Choroid plexus epithelial cell (primary cell): ENCODE measurements at places on chromosomes 3 and 15.
A peak's percentile ranks its signal among the peaks of the same experiment; 100 is the strongest.

DNA sequence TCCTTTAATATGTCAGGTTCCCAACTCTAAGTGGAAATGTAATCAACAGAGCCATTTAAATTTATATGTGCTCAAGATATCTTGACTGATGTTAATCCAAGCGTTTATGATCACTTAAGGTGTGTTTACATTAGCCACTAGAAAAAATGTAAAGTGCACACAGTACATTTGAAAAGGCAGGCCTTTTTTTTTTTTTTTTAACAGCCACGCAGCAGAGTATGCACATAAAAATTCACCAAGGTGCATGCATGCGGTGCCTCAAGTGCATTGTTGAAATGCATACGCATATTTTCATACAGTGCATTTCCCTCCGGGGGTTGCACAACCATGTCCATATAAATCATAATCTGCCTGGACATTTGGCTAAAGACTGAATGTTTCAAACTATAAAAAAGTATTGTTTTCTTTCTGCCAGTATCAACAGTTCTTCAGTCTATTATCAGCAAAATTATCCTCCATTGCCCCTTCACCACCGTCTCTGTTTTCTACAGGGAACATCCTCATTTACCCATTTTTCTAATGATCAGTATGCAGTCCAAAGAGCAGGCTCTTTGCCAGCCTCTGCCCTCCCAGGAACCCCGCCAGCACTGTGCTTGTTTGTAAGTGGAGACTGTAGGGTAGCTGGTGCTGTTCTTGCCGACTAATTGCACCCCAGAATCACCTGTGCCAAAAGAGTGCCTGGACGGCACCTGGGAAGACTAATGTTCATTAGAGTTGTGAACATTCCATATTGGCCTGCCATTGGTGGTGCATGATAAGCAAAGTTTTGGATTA, 611.2 kb upstream of the CFAP20DC start:
- no peak for DNase-seq

GRCh38 chr15:89125088-89125826, 37.0 kb downstream of the ABHD2 start:
- DNase-seq, result no peak

DNA sequence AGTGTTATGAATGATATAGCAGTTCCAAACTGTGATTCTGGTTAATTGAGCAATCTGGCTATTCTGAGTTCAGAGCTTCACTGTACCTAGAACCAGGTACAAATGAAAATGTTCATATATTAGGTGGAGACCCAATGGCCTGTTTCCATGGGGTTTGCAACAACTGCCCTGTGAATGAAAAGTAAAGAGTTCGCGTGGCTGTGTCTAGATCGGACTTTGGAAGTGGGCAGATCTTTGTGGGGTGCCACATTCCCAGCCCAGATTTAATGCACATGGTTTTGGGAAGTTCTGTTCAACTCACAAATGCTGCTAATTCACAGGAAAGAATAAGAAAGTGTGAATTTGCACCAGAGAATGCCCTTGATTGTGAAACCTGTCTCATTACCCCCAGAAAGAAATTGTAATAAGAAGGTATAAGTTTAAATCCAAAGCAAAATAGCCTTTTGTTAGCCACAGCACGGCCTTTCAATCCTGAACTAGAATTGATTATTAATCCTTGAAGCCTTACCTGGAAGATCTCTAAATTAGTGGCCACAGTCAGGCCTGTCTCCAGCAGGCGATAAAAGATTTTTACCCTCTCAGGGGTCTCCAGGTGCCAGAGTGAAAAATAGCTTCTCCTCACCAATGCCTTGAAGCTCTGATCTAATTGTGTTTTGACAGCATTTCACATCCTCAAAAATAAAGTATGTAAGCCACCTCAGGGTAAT, 22.6 kb downstream of the WHAMM start:
- DNase-seq, result no peak

DNA sequence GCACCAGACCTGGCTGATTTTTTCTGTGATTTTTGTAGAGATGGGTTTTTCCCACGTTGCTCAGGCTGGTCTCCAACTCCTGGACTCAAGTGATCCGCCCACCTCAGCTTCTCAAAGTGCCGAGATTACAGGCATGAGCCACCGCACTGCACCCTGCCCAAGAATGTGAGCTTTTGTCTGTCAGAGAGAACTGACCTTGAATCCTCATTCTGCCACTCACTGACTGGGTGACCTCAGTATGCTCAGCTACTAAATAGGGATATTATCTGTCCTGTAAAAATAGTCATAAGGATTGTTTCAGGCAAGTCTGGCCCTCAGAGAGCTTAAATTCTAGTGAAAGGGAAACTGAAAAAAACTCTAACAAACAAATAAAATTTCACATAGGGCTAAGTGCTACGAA, 2.1 kb upstream of the RFT1 start:
- no peak for DNase-seq

GRCh38 chr3:133377396-133377795, 22.5 kb upstream of the BFSP2 start:
- peak; percentile 82 for DNase-seq
